ENCODE measurements at places on chromosomes 11 and 22.
A peak's percentile ranks its signal among the peaks of the same experiment; 100 is the strongest.

DNA sequence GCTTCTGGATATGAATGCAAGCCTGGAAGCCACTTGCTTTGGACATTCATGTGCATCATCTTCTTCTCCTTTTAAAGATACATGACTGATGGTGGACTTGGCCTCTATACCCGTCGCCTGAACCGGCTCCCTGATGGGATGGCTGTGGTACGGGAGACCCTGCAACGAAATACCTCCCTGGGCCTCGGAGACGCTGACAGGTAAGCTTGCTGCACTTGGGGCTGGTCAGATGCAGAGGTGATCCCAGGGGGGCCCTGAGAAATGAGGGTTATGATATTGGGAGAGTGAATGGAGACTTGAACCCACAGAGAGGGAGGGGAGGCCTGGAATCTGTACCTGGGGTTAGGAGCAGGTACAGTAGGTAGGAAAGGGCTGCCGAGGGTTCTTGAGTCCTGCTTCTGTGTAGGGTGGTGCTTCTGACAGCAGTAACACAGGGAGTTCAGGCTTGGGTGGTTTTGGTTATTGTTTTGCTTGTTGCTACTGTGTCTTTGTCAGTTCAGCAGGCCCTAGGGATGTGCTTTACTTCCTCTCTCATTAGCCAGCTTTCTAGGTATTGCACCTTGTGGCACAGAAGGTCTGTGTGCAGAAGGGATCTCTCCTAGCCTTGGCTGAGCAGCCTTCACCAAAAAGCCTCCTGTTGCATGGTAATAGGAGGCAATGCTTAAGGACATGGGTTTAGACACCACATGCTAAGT is 176.1 kb downstream of the DBX1 start:
- no peak for DNase-seq

GRCh38 chr11:126007238-126007637 is 55.4 kb downstream of the CDON start:
- DNase-seq, result no peak

GRCh38 chr11:1772270-1773130 is 8.8 kb upstream of the CTSD start:
- peak; percentile 64 for DNase-seq

- no peak for DNase-seq
Measured at GRCh38 chr11:68961245-68961644, 19.5 kb downstream of the MRGPRD start.

- no peak for DNase-seq
Measured at GRCh38 chr11:45880772-45881570, 4.5 kb upstream of the MAPK8IP1 start.

DNA sequence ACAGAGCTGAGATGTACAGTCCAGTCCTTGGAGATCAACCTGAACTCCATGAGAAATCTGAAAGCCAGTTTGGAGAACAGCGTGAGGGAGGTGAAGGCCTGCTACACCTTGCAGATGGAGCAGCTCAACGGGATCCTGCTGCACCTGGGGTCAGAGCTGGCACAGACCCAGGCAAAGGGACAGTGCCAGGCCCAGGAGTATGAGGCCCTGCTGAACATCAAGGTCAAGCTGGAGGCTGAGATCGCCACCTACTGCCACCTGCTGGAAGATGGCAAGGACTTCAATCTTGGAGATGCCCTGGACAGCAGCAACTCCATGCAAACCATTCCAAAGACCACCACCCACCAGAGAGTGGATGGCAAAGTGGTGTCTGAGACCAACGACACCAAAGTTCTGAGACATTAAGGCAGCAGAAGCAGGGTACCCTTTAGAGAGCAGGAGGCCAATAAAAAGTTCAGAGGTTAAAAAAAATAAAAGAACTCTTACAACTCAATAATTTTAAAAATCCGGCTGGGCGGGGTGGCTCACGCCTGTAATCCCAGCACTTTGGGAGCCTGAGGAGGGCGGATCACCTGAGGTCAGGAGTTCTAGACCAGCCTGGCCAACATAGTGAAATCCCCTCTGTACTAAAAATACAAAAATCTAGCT is 69.9 kb upstream of the RTL6 start:
- peak; percentile 57 for DNase-seq

DNA sequence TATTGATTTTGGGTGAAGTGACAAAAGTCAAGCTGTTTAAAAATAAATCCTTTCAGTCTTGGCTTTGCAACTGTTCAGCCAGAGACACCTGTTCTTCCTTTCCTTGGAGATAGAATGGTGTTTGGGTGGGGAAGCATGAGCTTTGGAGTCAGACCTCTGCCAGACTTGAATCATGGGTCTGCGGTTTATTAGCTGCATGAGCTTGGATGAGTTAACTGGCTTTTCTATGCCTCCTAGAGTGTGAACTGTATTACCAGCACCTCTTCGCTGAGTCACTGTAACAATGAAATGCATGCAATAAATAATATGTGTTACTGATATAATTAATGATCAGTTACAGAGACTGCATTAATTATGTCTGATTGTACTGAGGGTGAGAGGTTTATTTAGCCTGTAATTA is 13.5 kb upstream of the MYEOV start:
- DNase-seq, result no peak

DNA sequence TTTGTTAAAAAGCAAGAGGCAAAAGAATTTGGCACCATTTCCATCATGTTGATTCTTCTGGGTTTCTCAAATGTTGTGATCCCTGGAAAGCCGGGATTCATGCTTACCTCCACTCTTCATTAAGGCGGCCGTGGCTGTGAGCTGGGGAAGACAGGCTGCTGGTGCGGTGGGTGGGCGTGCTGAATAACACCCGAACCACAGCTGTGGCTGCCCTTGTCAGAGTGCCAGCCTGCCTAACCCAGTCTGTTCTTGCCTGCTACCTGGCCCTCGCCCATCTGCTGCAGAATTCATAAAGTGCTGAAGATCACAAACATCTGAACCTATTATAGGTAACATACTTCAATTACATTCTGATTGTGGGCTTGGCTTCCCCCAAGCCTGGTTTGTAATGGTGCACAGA is 95.8 kb upstream of the RCN1 start:
- DNase-seq, result no peak

DNA sequence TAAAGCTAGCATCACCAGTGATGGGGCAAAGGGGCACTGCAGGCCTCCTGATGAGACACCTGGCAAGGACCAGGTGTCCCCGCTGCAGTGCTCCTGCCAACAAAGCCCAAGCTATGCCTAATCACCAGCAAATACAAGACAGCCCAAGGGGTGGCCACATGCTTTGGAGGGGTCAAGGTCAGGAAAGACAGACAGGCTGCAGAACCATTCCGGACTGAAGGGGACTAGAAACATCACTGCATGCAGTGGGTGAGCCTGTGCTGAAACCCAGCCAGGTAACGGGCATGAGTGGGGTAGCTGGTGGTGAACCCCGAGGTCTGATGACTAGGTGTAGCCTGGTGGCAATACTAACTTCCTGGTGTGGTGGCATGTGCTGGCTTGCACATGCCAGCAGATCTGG is 111.1 kb downstream of the MED15 start:
- no peak for DNase-seq

DNA sequence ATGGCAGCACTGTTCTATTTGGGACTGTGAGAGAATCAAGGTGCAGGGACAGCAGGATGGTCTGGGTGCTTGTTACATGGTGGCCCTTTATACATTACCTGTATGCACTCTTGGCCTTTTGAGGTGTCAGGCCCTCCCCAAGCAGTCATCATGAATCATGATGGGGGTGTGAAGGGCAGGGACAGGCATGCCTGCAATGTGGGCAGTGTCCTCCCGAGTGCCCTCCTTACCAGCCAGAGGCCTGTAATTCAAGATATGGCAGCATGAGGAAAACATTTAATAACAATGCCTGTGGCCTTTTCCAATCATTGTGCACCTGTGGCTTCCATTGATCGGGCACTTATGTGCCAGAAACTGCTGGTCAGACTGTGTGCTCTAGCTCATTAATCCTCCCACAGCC is 25.5 kb upstream of the CYP2D6 start:
- DNase-seq, result no peak

- DNase-seq, result no peak
Measured at GRCh38 chr22:26956371-26956770, 299.0 kb downstream of the MIAT start.

All from activated naive CD8-positive, alpha-beta T cell treated with anti-CD3 and anti-CD28 coated beads, Interleukin-2, amount 50 U/mL, for 24 hours (primary cell).